ENCODE measurements at places on chromosomes 6 and 20. TPM values are rescaled to one million over a fixed set of nuclear protein-coding genes. Genes with fewer than 3 reads are reported as not detected.

DNA sequence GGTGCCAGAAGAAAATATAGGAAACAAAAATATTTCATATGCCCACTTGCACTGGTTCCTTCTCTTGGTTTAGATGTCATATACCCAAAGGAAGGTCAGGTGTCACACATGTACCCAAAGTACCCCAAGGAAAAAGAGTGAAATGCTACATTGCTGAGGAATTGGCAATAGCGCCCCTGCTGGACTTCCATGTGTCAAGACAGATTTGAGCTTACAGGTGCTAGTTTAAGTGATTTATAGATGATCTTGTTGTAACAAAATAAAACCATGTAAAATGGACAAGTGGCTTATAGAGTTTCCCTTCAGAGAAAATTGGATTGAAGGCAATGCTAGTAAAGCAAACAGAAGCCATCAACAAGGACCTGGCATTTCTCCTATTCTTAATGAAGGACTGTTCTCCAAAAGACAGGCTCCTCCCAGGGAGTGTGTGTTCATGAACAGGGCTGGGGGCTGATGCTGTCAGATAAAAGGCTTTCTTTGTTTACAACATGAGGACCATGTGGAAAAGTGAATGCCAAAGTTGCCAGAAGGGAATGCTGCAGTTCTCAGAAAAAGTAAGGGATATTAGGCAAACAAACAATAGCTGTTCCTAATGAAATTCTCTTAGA lies 64.3 kb upstream of the PAK5 start:
- no peak overlapping the region for H3K27ac ChIP-seq
- DNase-seq: no peak
- no peaks in the 10 kb centered on the region for H3K4me1 ChIP-seq
- H3K4me3 ChIP-seq: no peak overlapping the region
- no peaks in the 10 kb centered on the region for H3K27me3 ChIP-seq

Gene TNXB
- total RNA-seq: 13.5 TPM

- no peak overlapping the region for H3K27ac ChIP-seq
- H3K4me3 ChIP-seq: no peak overlapping the region
- no peaks in the 10 kb centered on the region for H3K4me1 ChIP-seq
- DNase-seq: peak; percentile 32
- no peaks in the 10 kb centered on the region for H3K27me3 ChIP-seq
These were observed 62.9 kb upstream of the HBS1L start for GRCh38 chr6:135117413-135117968.

DNA sequence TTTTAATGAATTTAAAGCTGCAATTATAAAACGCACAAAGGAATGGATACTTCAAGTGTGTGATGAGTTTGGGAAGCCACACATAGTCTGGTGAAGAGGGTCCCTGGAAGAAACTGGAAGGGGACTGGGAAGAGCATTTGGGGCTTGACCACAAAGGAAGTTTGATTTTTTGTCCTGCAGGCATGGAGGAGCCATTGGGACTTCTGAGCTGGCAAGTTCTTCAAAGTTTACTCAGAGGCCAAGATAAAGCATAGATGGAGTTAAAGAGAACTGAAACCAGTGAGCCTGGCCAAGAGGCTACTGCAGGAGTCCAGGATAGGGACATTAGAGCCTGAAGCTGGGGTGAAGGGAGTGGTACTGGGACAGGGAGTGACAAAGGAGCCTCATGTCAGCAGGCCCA lies 95.0 kb downstream of the AIG1 start:
- H3K27me3 ChIP-seq: no peaks in the 10 kb centered on the region
- H3K36me3 ChIP-seq: no peaks in the 10 kb centered on the region
- H3K4me3 ChIP-seq: no peak overlapping the region
- H3K27ac ChIP-seq: no peak overlapping the region
- H3K4me1 ChIP-seq: no peaks in the 10 kb centered on the region

- H3K27ac ChIP-seq: no peak overlapping the region
- DNase-seq: no peak
- peaks cover 25% of the 10 kb centered on the region for H3K4me1 ChIP-seq
- no peak overlapping the region for H3K4me3 ChIP-seq
- peaks cover 23% of the 10 kb centered on the region for H3K36me3 ChIP-seq
These were observed 98.1 kb downstream of the FAM120B start for GRCh38 chr6:170404697-170405096.

Gene LRRN4
- not detected for total RNA-seq

GRCh38 chr6:31733734-31734133 lies 2.6 kb downstream of the CLIC1 start:
- H3K4me3 ChIP-seq: no peak overlapping the region
- peaks cover 39% of the 10 kb centered on the region for H3K36me3 ChIP-seq
- no peaks in the 10 kb centered on the region for H3K27me3 ChIP-seq
- H3K4me1 ChIP-seq: peaks cover 67% of the 10 kb centered on the region
- peak overlapping the region; percentile 83 for H3K27ac ChIP-seq
